A549 treated with AZD2906 at 1 μM for 4 hours (cell line): ENCODE measurements at places on chromosomes 13 and 19. TPM values are rescaled to one million over a fixed set of nuclear protein-coding genes. Genes with fewer than 3 reads are reported as not detected.

Gene ZNF283
- total RNA-seq = 3.6 to 6.8 TPM (median 4.3 TPM) in 5 replicates

Gene PNMA8A
- total RNA-seq = 7.9 to 10.4 TPM (median 8.8 TPM) in 5 replicates

Gene PSPN
- 0.51 to 1.1 TPM (median 0.75 TPM) in 5 replicates for total RNA-seq

Gene FCAR
- total RNA-seq = not detected in 5 replicates

Gene CPT1C
- total RNA-seq = 9.8 to 15.7 TPM (median 12.9 TPM) in 5 replicates

Gene ARHGAP33
- total RNA-seq = 5.4 to 7.6 TPM (median 5.9 TPM) in 5 replicates

Gene PSG6
- 0.07 to 0.11 TPM in 2 of 5 replicates, not detected in the others for total RNA-seq

Gene NRTN
- 1.2 to 1.6 TPM (median 1.3 TPM) in 5 replicates for total RNA-seq

Gene ZNF99
- total RNA-seq = not detected in 5 replicates

Gene IZUMO1
- total RNA-seq = not detected in 5 replicates

Gene RNF225
- 0.13 to 0.19 TPM (median 0.16 TPM) in 4 of 5 replicates, not detected in the other for total RNA-seq

Gene RASAL3
- 0.03 to 0.16 TPM in 2 of 5 replicates, not detected in the others for total RNA-seq

Gene LIPE
- 1.4 to 2.1 TPM (median 1.6 TPM) in 5 replicates for total RNA-seq

Gene PDX1
- 0.03 to 0.12 TPM (median 0.06 TPM) in 5 replicates for total RNA-seq
